ENCODE measurements at places on chromosomes 2 and 18. TPM values are rescaled to one million over a fixed set of nuclear protein-coding genes. Genes with fewer than 3 reads are reported as not detected.
A peak's percentile ranks its signal among the peaks of the same experiment; 100 is the strongest.

POMC gene
- total RNA-seq = 2.8 TPM

SLC11A1 gene
- 0.05 TPM for total RNA-seq

SERPINB12 gene
- not detected for total RNA-seq

MFSD6 gene
- 9.9 TPM for total RNA-seq

ZSWIM2 gene
- not detected for total RNA-seq

MAB21L4 gene
- not detected for total RNA-seq

CXCR1 gene
- total RNA-seq = not detected

AQP12B gene
- not detected for total RNA-seq

GRCh38 chr18:57122936-57123510, 23.9 kb upstream of the BOD1L2 start:
- no peak for DNase-seq

DNA sequence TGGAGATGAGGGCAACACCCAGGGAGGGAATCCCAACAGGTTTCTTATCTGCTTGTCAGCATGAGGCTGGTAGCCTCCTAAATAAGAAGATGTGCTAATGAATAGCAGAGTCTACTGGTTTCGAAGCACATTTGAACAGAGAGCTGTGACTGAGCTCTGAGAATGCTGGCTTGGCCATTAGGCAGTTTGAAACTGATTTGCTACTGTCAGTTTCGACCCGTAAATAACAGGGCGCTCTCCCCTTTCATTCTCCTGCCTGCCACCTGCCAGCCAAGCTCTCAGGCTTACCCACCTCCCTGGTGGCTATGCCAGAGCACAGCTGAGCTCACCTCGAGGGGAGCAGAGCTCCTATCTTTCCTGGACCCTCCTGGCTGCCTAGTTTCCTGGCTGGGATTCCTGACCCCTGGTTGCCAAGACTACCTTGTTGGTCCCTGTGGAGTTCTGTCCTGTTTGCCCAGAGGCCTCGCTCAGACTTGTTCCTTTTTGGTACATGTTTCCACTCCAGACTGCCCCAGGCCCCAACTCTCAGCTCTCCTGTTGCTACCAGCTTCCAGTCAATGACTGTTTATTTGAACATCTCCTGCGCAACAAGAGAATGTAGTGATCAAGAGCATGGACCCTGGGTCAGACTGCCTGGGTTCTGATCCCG, 102.3 kb upstream of the ALPP start:
- no peak for DNase-seq

GRCh38 chr2:223621901-223622300, 19.7 kb upstream of the SCG2 start:
- DNase-seq = no peak

DNA sequence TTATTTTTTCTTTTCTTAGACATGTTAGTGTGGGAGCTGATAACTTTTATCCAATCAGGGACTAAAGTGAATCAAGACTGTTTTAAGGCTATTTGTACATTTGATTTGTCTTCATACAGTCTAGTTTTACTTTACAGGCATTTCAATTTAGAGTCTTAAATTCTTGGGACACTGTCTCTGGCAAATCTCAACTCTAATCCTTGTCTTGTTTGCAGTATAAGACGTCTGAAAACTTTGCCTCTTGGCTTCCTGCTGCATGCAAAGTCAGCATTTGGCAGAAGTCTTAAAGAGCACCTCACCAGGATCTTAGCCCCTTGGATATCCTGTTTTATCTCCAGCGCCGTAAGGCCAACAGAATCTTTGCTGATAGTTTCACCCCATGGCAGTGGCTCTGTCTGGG, 30.3 kb downstream of the SPOPL start:
- peak; percentile 2 for DNase-seq

GRCh38 chr2:159855143-159855542, 57.1 kb upstream of the CD302 start:
- DNase-seq = no peak

DNA sequence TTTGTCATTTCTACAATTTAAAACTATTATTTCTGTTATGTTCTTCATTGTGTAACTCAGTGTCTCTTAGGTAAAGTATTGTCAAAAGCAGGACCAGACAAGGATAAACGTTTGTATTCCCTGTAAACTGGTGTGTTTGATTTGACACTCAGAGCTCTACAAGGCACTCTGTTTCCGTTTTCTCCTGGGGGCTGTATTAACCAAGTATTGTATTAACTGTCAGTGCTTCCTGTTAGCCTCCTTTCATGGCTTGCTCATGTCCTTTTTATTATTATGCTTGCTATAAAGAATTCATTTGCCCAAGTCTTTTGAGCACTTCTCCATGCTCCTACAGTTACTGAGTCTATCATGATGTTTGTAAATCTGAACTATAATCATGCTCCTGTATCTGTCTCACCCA, 323.7 kb downstream of the LPIN1 start:
- peak; percentile 21 for DNase-seq

GRCh38 chr2:59182249-59182648, 941.1 kb upstream of the FANCL start:
- no peak for DNase-seq

DNA sequence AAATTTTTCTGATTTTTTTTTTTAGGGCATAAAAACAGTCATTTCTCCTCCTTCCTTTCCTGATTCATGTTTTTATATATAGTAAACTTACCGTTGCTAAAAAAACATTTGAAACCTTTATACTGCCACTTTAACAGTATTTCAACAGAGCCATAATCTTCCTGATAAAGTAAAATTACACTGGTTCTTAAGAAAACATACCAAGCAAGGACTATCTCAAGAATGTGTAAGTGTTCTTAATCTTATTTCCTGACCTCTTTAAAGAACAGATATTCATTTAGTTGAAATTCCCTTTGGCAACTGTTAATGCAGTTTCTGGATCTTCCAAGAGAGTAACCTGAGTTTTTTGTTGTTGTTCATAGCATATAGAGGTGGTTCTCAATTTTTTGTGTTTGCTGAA, 26.6 kb upstream of the COLEC12 start:
- no peak for DNase-seq

DNA sequence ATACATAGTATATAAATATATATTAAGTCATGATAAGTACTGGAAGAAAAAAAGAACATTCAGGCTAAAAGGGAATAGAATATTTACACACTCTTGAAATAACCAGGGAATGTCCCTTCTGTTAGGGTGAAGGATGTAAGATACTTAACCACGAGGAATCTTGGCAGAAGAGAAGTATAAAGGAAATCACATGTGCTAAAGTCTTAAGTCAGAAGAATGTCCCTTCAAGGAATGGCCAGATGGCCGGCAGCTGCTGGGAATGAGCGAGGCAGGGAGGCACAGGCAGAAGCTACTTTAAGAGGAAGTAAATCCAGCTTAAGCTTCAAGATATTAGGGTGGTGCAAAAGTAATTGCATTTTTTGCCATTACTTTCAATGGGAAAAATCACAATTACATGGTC, 5.5 kb downstream of the CCDC102B start:
- DNase-seq = no peak

DNA sequence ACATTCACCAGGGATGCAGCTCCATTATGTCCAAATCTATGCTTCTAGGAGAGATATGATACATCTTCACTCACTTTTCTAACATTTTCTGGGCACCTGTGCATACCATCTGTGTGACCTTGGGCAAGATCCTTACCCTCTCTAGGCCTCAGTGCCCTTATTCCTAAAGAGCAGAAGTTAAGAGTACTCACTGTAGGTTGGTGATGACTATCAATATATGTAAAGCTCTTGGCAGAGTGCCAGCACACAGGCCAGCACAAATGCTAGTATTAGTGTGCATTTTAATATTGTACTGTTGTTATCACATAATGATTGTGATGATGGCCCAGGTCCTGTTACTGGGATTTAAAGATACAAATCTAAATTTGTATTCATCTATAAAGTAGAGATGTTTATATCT, 199.2 kb downstream of the RAD51AP2 start:
- DNase-seq = no peak

- DNase-seq = no peak
Measured at GRCh38 chr2:102770506-102770905, 8.7 kb downstream of the TMEM182 start.

GRCh38 chr2:86671337-86671981, 47.8 kb upstream of the RNF103 start:
- DNase-seq = peak; percentile 56

DNA sequence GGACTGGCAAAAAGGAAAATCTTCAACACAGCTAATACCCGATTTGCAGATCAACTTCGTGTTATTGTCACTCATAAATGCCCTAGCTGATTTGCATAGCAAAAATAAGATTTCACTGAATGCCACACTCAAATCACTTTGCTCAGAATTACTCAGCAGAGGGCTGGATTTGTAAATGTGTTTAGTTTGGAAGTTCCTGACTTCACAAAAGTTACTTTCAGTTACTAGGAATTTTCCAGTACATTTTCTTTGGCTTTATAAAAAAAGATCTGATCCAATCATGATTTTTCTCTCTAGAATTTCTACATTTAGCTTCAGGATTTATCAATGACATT, 433.3 kb upstream of the ID2 start:
- no peak for DNase-seq

DNA sequence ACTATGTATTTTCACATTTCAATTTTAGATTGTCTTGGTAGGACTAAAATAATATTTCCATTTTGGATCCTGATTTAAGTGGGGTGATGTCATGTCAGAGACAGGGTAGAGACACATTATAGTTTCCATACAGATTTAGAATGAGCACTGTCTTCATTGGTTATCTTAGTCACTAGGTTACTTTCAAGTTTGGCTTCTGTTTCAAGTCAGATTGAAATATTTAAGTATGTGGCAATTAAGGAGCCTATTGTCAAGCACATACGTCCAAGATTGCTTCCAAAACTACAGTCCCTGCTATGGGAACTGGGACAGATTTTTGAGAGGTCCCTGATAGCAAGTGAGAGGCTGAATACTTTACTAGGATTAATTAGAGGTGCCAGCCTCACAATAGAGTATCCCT, 89.2 kb upstream of the FAM117B start:
- DNase-seq = no peak

DNA sequence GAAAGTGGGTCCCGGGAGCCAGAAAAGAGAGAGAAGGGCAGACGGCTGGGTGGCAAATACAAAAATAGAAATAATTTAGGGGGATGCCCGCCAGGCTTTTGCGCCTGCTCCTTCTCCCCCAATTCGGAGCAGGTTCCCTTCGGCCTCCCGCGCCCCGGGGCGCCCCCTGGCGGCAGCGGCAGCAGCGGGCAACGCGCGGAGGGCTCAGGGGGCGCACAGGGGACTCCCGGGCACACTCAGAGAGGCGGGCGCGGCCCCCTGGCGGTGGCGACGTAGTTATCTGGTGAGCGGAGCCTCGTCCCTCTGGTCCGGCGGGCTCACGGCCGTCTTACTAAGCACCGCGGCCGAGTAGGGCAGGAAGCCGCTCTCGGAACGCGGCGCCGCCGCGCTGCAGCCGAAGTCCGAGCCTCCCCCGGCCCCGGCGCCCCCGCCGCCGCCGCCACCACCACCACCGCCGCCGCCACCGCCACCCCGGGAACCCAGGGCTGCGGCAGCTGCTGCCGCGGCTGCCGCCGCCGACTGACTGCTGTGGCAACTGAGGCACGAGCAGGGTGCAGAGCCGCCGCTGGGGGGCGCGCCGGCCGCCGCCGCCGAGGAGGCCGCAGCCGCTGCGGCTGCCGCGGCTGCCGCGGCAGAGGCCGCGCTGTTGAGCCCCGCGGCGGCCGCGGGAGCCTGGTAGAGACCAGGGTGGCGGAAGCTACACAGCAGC, 3.8 kb downstream of the EVX2 start:
- peak; percentile 66 for DNase-seq

DNA sequence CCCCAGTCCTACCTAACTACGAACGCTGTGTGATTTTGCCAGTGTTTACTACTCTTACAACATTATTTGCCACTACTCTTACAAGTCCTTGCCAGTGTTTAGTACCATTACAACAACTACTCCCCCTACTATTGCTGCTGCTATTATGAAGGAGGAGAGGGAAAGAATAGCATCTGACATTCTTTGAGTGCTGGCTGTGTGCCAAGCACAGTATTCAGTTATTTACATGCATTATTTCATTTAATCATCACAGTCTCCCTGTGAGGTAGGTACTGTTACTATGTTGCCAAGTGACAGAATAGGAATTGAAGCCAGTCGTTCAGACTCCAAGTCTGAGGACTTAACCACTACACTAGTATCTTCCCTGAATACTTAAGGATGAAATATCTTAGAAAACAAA, 185.9 kb upstream of the FOSL2 start:
- DNase-seq = peak; percentile 79

- DNase-seq = no peak
Measured at GRCh38 chr2:63613391-63613901, 24.7 kb downstream of the MDH1 start.

- peak; percentile 27 for DNase-seq
Measured at GRCh38 chr2:133324150-133324561, 244.1 kb downstream of the NCKAP5 start.

GRCh38 chr2:98912957-98913915, 22.8 kb downstream of the CRACDL start:
- peak; percentile 20 for DNase-seq

DNA sequence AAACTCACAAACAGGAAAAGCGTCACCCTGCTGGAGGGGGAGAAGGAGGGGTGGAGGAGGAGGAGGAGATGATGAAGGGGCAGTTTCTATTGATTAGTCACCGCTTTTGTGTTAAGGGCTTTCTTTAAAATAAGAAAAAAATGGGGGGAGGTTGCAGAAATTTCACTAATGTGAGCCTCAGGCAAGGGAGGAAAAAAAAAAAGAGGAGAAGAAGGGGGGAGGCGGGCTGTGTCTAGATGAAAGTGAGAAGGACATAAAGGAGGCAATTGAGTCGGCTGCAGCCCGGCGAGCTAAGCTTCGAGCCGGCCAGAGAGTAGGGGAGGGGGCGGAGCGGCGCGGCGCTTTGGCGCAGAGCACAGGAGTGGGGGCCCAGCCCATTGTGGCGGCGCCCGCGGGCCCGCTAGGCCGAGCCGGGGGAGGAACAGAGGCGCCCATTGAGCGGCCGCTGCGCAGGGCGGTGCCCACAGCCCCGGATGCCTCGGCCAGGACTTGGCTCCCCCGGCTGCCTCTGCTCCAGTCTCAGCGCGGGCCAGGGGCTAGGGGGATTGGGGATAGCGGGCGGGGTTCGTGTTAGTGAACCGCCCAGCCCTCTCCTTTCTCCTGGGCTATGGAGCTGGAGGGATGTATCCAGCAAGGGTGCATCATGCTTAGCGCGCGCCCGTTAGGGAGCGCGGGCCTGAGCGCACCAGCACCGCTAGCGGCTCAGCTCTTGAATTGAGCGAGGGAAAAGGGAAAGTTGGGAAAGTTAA, 7.9 kb downstream of the PAX3 start:
- DNase-seq = no peak

- DNase-seq = no peak
Measured at GRCh38 chr18:28059861-28060260, 117.1 kb downstream of the CDH2 start.

Measured in dermis blood vessel endothelial cell (primary cell).